ENCODE measurements at places on chromosomes 11 and 22. TPM values are rescaled to one million over a fixed set of nuclear protein-coding genes. Genes with fewer than 3 reads are reported as not detected.

Gene NOX4
- 2.6 TPM for total RNA-seq

Gene KDM4E
- not detected for total RNA-seq

Gene CREB3L1
- total RNA-seq, result 1.9 TPM

Gene PGA5
- total RNA-seq, result 2.0 TPM

Gene COX8A
- total RNA-seq, result 424 TPM

Gene CCDC73
- not detected for total RNA-seq

Gene PNPLA5
- total RNA-seq, result not detected

Gene SIK3
- 50.1 TPM for total RNA-seq

Gene OR2D2
- 1.1 TPM for total RNA-seq

Gene ABCG4
- 0.09 TPM for total RNA-seq

Gene OLFML1
- total RNA-seq, result 40.7 TPM

Gene FAM180B
- not detected for total RNA-seq

Gene CSRP3
- total RNA-seq, result not detected

Gene TUB
- total RNA-seq, result 24.4 TPM

Gene RAG1
- total RNA-seq, result 0.24 TPM

Gene FAM83F
- 0.37 TPM for total RNA-seq

Gene OR51E2
- not detected for total RNA-seq

Gene BACE1
- total RNA-seq, result 32.4 TPM

Gene PAMR1
- total RNA-seq, result 28.4 TPM

Gene KRTAP5-8
- not detected for total RNA-seq

Gene MRGPRG
- not detected for total RNA-seq

Gene ZFTA
- 16.0 TPM for total RNA-seq

Gene RFPL2
- not detected for total RNA-seq

Gene SLC25A45
- total RNA-seq, result 9.2 TPM

Gene OR52E2
- not detected for total RNA-seq

Gene PLEKHB1
- 7.0 TPM for total RNA-seq

Gene LARGE2
- total RNA-seq, result 0.37 TPM

Gene APOL5
- not detected for total RNA-seq

Gene ARHGAP8
- 1.9 TPM for total RNA-seq

Gene SOX10
- not detected for total RNA-seq

Gene THY1
- total RNA-seq, result 48.4 TPM

Gene SIPA1
- 41.8 TPM for total RNA-seq

Gene MPZL3
- total RNA-seq, result 2.4 TPM

Gene HEPACAM
- total RNA-seq, result 13.6 TPM

Gene POU2F3
- 0.19 TPM for total RNA-seq

Gene OR5A1
- not detected for total RNA-seq

Gene PKP3
- 0.96 TPM for total RNA-seq

Gene SLC43A3
- 73.3 TPM for total RNA-seq
